Neural crest cell (in vitro differentiated cells): ENCODE measurements at places on chromosomes 16 and 17. TPM values are rescaled to one million over a fixed set of nuclear protein-coding genes. Genes with fewer than 3 reads are reported as not detected.

DNA sequence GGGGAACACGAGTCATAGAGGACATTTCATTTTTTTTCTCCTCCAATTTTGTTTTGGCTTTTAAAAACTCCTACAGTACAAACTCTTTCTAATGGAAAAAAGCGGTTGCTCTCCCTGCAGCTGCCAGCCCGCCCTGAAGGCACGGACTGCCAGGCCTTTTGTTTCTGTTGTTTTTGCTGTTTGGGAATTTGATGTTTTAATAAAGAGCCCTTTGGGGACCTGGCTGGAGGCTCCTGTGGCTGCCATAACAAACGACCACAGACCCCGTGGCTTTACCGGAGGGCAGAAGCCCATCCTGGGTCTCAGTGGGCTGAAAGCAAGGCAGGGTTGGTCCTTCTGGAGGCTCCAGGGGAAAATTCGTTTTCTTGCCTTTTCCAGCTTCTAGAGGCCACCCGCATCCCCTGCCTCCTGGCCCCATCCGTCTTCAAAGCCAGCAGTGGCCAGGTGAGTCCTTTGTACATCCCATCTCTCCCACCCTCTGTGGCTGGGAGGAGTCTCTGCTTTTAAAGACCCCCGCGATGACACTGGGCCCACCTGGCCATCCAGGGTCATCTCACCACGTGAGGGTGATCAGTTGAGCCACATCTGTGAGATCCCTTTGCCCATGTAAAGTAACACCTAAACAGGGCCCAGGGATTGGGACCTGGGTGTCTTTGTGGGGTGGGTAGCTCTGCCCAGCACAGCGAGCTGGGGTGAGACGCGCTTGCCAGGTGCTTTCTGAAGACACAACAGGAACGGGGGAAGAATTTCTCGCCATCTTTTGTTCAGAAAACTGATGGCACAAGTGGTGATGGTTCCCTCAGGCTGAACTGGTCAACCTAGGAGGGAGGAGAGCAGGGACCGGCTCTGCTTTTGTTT, 113.9 kb downstream of the BANP start:
- DNase-seq: no peak

MGAT5B gene
- 14.3 and 14.6 TPM in 2 replicates for total RNA-seq

GRCh38 chr16:83245061-83245460, 562.7 kb upstream of the HSBP1 start:
- no peak for DNase-seq

DNA sequence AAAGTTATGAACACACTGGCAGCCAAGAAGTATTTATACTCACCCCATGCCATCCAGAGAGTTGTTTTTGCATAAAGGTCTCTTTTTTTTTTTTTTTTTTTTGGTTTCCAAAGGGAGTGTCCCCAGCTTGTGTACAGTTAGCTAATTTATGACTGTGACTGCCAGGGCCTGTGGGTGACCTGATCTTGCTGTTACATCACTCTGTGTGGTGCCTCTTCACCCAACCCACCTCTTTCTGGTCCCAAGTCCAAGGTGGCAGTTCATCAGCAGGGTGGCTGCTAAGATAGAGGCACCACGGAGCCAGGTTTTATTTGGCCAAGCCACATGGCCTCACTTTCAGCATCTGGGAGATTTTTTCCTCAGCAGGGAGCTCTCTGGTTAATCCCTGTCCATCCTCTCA, at the start of gene NOS2:
Gene NOS2 (minus strand): TSS at position 8 of the 400 bp plus-strand sequence. CDS start 1,720 bp downstream, outside the sequence.
- DNase-seq: no peak

ZNF267 gene
- total RNA-seq: 13.6 and 15.0 TPM in 2 replicates

GRCh38 chr17:73773702-73774101, 129.5 kb upstream of the SDK2 start:
- no peak for DNase-seq
